Kidney capillary endothelial cell (primary cell): ENCODE measurements at places on chromosomes 1 and 21.
A peak's percentile ranks its signal among the peaks of the same experiment; 100 is the strongest.

DNA sequence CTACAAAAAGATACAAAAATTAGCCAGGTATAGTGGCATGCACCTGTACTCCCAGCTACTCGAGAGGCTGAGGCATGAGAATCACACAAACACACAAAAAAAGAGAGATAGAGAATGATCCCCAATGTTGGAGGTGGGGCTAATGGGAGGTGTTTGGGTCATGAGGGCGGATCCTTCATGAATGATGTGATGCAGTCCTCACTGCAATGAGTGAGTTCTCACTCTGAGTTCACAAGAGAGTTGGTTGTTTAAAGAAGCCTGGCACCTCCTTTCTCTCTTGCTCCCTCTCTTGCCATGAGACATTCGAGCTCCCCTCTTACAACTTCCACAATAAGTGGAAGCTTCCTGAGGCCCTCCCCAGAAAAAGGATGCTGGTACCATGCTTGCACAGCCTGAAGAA, 17.3 kb downstream of the KCNT2 start:
- no peak for DNase-seq

- no peak for DNase-seq
Measured at GRCh38 chr1:166700696-166701095, 138.6 kb upstream of the POGK start.

- DNase-seq = no peak
Measured at GRCh38 chr1:19401535-19401889, 83.8 kb downstream of the CAPZB start.

DNA sequence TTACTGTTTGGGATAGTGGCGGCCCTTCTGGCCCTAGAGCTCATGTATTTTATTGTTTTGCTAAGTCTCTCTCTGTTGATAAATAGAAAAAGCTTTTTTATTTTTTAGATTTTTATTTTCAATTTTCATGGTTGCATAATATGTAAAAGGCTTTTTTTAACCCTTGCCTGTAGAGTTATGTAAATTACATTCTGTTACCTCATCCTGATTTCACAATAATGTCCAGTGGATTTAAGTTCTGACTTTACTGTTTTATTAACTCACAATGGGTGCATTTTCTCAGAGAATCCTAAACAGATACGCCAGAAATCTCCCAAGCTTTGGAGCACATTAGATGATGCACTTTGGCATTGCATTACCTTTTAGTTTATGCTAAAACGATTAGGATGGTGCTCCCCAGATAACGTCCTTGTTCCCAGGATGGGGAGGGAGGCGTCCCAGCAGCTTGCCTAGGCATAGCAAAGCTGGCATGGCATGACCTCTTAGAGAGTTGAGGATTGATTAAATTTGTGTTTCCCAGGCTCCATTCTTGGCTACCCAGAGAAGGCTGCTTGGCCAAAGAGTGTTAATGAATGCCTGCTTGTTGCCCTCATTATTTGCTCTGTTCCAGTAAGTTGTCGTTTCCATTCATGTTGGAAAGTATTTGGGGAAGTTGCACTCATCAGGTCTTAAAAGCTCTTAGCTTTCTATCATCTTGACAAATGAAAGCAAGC, 17.1 kb downstream of the UTP25 start:
- no peak for DNase-seq

GRCh38 chr1:10674700-10675609, 121.5 kb downstream of the CASZ1 start:
- no peak for DNase-seq

DNA sequence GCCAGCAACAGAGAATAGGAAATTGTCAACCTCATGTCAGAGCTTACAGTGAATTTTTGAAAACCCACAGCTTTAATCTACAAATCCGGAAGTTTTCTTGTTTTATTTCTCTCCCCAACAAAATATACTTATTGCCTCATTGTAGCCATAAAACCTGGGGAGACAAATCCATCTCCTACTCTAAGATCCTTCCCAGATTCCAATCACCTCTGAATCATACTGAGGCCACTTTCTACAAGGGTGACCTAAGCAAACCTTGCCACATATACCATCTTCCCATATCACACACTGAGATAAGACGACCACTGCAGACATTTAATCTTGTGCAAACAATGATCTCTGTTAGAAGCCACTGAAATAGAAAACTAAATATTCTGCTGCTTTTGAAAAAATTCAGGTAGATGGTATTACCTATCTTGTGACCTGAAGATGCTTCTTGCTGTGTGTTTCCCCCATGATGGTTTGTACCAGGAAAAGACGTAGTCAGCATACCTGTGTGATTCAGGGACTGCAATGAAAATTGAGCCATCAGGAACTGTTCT, 171.5 kb upstream of the DUSP10 start:
- no peak for DNase-seq

DNA sequence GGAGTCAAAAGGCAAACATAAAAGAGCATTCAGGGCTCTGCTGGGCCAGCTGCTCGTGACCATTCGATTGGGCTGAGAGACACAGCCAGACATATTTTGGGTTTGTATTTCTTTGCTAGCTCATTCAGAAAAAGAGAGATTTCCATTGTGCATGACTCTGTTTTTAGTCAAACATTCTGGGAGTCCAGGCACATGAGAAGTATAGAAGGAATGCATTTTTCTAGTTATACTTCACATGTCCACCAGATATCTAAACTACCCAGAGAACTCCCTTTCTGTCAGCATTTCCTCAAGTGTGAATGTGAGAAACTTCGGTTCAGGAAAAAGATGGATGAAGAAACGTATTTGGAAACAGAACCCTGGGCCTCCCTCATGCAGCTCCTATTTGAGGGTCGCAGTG, 6.3 kb upstream of the KCNE1 start:
- DNase-seq = no peak

DNA sequence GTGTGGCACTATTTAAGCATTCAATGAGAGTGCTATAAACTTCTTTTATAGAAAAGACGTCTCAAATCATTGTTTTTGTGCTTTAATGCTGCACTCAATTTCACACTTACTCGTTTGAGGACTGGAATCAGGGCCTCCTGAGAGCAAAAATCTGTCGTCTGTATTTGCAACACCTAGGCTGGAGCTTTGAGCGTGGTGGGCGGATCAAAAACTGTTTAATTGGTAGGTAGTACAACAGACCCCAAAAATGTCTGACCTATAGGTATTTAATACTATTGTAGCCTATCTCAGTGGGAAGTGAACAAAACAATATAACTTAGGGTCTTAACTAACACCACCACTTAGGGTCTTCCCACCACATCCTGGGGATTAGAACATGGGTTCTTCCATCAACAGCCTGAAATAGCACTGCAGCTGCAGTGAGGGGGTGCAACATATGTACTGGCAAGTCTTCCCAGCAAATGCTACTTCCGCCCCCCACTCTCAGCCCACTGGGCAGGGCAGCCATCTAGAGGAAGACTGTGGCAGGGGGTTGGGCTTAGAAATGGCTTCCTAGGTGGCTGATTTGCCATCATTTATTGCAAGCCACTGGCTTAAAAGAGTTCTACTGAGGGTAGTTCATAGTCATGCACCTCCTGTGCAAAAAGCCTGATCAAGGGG, 48.3 kb downstream of the CD46 start:
- no peak for DNase-seq

DNA sequence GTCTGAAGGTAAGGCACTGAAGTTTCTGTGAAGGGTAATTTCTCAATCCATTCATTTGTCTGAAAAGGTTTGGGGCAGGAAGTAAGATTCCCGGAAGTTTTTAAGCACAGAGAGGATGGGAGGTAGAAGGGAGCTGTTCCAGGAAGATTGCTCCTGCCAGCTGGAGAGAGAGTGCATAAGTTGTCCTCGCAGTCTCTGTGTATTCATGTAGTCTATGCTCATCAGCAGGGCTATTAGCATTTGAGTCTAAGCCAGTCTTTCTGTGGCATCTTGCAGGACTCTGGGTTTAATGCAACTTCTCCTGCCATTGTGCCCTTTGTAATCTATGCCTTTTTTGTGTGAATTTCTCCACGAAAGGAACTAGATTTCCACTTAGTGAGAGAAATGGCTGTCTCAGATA, 140.8 kb upstream of the FGGY start:
- DNase-seq = peak; percentile 28

- DNase-seq = no peak
Measured at GRCh38 chr1:193626695-193627094, 440.3 kb upstream of the B3GALT2 start.

DNA sequence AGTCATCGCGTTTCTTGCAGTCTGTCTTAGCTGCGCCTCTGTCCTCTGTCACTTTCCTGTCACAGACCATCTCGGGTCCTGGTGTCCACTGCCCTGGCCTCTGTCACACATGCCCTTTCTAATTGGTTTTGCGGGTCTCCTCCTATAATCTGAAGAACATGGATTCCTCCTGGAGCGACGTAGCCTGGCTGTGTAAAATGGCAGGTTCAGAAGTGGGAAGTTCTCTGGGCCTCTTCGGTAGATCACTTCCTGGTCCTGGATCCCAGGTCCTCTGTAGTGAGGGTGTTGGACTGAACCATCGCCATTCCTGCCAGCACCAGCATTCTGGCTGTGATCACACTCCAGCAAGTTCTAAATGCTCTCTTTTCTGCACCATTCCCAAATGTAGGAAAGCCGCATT, 857 bp downstream of the FAM3B start:
- no peak for DNase-seq
